ENCODE measurements at places on chromosomes 4 and X. TPM values are rescaled to one million over a fixed set of nuclear protein-coding genes. Genes with fewer than 3 reads are reported as not detected.

- H3K4me3 ChIP-seq: no peak overlapping the region
- no peaks in the 10 kb centered on the region for H3K36me3 ChIP-seq
- H3K27me3 ChIP-seq: no peaks in the 10 kb centered on the region
- H3K4me1 ChIP-seq: no peaks in the 10 kb centered on the region
- no peak for DNase-seq
Observed at GRCh38 chr4:90025248-90025647, 101.9 kb upstream of the CCSER1 start.

DNA sequence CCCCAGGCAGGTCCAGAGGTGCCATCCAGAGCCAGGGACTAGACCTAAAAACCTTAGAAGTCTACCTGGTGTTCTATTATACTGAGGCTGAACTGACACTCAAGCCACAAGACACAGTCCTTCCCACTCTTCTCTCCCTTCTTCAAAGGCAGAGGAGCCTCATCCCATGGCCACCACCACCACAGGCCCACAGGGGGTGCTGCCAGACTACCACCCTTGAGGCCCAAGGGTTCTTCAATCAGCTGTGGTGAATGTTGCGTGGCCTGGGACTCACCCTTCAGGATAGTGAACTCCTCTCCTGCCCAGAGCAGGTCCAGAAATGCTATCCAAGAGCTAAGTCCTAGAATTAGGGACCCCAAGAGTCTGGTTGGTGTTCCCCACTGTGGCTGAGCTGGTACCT lies 17.5 kb upstream of the RFC1 start:
- no peaks in the 10 kb centered on the region for H3K4me1 ChIP-seq
- H3K27ac ChIP-seq: no peak overlapping the region
- H3K4me3 ChIP-seq: no peak overlapping the region
- H3K27me3 ChIP-seq: no peaks in the 10 kb centered on the region
- no peaks in the 10 kb centered on the region for H3K36me3 ChIP-seq
- DNase-seq: no peak

DNA sequence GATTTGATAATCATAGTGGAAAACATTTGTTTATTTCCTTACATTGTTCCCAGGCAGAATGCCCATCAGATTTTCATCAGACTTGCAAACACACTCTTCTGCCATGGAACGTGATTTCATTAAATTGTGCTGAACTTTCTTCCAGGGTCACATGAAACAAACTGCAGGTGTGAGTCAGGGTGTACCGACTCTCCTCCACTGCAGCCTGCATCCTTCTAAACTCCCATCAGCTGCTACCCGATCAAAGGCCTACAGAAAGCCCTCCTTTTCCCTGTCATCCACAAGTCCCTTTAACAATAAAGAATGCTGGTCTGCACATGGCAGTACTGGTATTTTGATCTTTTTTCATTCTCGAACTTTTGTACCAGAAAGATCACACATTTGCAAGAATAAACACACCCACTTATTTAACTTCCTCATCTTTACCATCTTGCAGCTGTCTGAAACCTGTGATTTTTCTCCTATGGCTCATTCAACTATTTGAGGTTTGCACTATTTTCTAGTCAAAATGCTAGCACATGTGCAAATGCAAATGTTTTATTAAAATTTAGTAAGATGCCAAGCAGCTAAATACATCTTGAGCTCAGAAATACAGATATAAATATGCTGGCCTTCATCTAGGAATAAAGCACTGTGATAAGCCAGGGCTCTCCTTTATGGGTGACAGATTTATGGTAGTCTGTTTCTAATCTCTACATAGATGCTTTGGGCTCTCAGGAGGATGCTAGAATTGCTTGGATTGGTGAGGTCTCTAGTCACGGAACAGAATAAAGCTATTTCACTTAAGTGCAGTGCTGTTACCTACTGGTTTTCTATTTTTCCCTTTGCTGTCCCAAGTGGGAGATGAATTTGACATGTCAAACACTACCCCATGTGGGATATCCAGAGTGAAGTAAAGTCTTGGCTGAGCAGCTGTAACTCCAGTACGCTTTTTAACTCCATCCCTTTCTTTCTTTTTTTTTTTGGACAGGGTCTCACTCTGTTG lies 25.8 kb upstream of the ARHGAP24 start:
- no peaks in the 10 kb centered on the region for H3K4me1 ChIP-seq
- H3K36me3 ChIP-seq: no peaks in the 10 kb centered on the region
- H3K27ac ChIP-seq: no peak overlapping the region
- DNase-seq: no peak
- H3K4me3 ChIP-seq: no peak overlapping the region

The WDFY3 gene
- total RNA-seq: 30.0 TPM

The PRSS12 gene
- 7.4 TPM for total RNA-seq

The FAT1 gene
- total RNA-seq: 54.8 TPM

The NXF2 gene
- not detected for total RNA-seq

- no peak overlapping the region for H3K4me3 ChIP-seq
- peaks cover 42% of the 10 kb centered on the region for H3K36me3 ChIP-seq
- H3K4me1 ChIP-seq: no peaks in the 10 kb centered on the region
- H3K27me3 ChIP-seq: no peaks in the 10 kb centered on the region
- DNase-seq: no peak
Observed at GRCh38 chrX:71396576-71396975, 30.4 kb downstream of the TAF1 start.

The PCDH7 gene
- total RNA-seq: 0.28 TPM

DNA sequence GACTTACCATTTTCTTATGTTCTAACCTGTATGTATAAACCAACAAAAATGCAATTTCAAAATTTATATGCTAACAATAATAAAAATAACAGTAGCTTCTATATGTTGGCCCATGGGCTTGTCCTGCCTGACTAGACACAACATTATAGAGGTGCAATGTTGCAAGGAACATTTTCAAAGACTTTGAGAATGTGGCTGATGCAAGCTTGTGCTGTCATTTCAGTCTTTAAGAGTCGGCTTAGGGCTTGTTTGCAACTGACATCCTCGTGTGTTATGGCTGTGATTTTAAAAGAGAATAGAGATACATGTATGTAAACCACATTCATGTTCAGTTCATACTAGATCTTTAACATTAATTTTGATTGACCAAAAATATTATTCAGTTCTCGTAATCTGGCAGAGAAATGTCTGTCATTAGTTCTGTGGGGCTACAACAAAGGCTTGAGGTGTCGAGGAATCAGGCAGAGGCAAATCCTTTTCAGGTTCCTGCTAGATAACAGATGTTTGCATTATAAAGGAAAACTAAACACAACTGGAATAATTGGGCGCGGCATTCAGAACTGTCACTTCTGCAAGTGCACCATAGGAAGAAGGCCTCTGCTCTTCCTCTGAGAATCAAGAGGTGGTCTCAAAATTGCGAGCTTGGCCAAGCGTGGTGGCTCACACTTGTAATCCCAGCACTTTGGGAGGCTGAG lies 13.1 kb downstream of the TMSB4X start:
- H3K27ac ChIP-seq: peak overlapping the region; percentile 40
- H3K4me3 ChIP-seq: no peak overlapping the region
- DNase-seq: no peak
- H3K27me3 ChIP-seq: no peaks in the 10 kb centered on the region
- peaks cover 33% of the 10 kb centered on the region for H3K4me1 ChIP-seq
- no peaks in the 10 kb centered on the region for H3K36me3 ChIP-seq

- DNase-seq: no peak
- no peaks in the 10 kb centered on the region for H3K4me1 ChIP-seq
- no peaks in the 10 kb centered on the region for H3K36me3 ChIP-seq
Observed at GRCh38 chrX:40539214-40540142, 41.3 kb upstream of the ATP6AP2 start.

GRCh38 chr4:72531322-72531721 lies 37.7 kb downstream of the ADAMTS3 start:
- H3K27ac ChIP-seq: no peak overlapping the region
- no peaks in the 10 kb centered on the region for H3K27me3 ChIP-seq
- no peaks in the 10 kb centered on the region for H3K4me1 ChIP-seq
- no peak overlapping the region for H3K4me3 ChIP-seq
- H3K36me3 ChIP-seq: no peaks in the 10 kb centered on the region
- no peak for DNase-seq

DNA sequence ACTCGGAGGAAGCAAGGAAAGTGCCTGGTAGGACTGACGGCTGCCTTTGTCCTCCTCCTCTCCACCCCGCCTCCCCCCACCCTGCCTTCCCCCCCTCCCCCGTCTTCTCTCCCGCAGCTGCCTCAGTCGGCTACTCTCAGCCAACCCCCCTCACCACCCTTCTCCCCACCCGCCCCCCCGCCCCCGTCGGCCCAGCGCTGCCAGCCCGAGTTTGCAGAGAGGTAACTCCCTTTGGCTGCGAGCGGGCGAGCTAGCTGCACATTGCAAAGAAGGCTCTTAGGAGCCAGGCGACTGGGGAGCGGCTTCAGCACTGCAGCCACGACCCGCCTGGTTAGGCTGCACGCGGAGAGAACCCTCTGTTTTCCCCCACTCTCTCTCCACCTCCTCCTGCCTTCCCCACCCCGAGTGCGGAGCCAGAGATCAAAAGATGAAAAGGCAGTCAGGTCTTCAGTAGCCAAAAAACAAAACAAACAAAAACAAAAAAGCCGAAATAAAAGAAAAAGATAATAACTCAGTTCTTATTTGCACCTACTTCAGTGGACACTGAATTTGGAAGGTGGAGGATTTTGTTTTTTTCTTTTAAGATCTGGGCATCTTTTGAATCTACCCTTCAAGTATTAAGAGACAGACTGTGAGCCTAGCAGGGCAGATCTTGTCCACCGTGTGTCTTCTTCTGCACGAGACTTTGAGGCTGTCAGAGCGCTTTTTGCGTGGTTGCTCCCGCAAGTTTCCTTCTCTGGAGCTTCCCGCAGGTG lies 637 bp downstream of the AR start:
- peak overlapping the region; percentile 30 for H3K4me3 ChIP-seq
- H3K36me3 ChIP-seq: no peaks in the 10 kb centered on the region
- no peaks in the 10 kb centered on the region for H3K4me1 ChIP-seq
- H3K27ac ChIP-seq: no peak overlapping the region
- peaks cover 5% of the 10 kb centered on the region for H3K27me3 ChIP-seq

- no peaks in the 10 kb centered on the region for H3K4me1 ChIP-seq
- H3K27ac ChIP-seq: no peak overlapping the region
- no peak overlapping the region for H3K4me3 ChIP-seq
- no peak for DNase-seq
- no peaks in the 10 kb centered on the region for H3K27me3 ChIP-seq
Observed at GRCh38 chr4:55610381-55610780, 18.3 kb upstream of the PDCL2 start.

DNA sequence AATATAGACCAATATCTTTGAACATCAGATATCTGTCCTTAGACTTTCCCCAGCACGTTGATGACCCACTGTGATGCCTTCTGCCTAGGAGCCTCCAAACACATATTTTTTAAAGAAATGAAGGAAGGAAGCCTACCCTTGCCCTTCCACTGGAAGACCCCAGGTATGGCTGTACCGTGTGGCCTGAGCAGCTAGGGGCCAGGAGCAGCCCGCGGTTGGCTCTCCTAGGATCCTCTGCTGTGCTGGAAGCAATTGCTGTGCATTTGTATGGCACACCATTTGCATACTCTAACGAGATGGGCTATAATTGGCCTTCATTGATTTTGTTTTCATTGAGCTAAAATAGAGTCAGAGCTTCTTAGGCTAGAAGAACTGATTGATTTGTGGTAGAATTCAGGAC lies 128.8 kb downstream of the GPAT3 start:
- no peak overlapping the region for H3K4me3 ChIP-seq
- no peaks in the 10 kb centered on the region for H3K4me1 ChIP-seq

- no peak for DNase-seq
- no peak overlapping the region for H3K27ac ChIP-seq
- H3K4me3 ChIP-seq: no peak overlapping the region
- H3K36me3 ChIP-seq: no peaks in the 10 kb centered on the region
- no peaks in the 10 kb centered on the region for H3K4me1 ChIP-seq
Observed at GRCh38 chr4:105022811-105023667, 123.6 kb upstream of the TET2 start.

DNA sequence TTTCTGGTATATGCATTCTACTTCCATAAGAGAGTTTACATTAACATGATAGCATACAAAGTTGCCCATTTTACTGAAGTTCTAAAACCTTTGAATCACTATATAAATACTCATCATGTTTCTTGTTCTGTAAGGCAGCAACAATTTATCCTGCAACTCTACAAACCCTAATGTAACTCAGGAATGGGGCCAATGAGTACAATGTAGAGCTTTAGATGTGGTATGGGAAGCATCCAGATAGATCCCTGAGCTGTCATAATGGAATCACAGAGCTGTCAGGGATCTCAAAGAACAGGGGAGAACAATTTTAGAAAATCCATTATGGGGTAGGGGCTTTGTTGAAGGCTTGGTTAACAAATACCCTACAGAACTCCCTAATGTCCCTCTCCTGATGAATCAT lies 88.5 kb downstream of the DCUN1D4 start:
- no peaks in the 10 kb centered on the region for H3K36me3 ChIP-seq
- no peak overlapping the region for H3K27ac ChIP-seq
- no peaks in the 10 kb centered on the region for H3K4me1 ChIP-seq
- no peak overlapping the region for H3K4me3 ChIP-seq
- no peaks in the 10 kb centered on the region for H3K27me3 ChIP-seq

GRCh38 chr4:74244049-74244448 lies 64.2 kb upstream of the EPGN start:
- no peak overlapping the region for H3K27ac ChIP-seq
- H3K4me3 ChIP-seq: no peak overlapping the region
- no peaks in the 10 kb centered on the region for H3K4me1 ChIP-seq
- no peaks in the 10 kb centered on the region for H3K27me3 ChIP-seq
- no peak for DNase-seq
- H3K36me3 ChIP-seq: no peaks in the 10 kb centered on the region

- H3K4me1 ChIP-seq: no peaks in the 10 kb centered on the region
- H3K27me3 ChIP-seq: no peaks in the 10 kb centered on the region
- DNase-seq: no peak
- H3K27ac ChIP-seq: no peak overlapping the region
- no peak overlapping the region for H3K4me3 ChIP-seq
- H3K36me3 ChIP-seq: no peaks in the 10 kb centered on the region
Observed at GRCh38 chr4:83751336-83751949, 215.5 kb downstream of the GPAT3 start.

The H2BW2 gene
- total RNA-seq: not detected

- H3K36me3 ChIP-seq: no peaks in the 10 kb centered on the region
- H3K4me3 ChIP-seq: no peak overlapping the region
- no peak for DNase-seq
- no peaks in the 10 kb centered on the region for H3K27me3 ChIP-seq
Observed at GRCh38 chr4:111717921-111718320, 427.3 kb upstream of the FAM241A start.

DNA sequence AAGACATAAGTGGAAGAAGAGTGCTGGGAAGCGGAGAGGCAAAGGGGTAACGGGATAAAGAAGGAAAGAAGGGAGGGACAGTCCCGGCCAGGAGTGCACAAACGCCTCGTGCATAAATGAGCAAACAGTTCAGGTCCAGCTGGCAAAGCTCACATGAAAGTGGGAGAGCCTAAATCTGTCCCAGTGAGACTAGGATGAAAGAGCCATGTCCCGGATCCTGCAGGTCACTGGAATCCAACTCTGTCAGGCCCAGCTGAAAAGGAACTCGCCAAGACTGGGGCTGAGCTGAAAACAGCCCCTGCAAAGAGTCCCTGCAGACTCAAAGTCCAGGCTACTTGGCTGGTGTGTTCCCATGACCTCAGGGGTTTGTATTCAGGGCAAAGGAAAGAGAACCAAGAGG lies 38.0 kb upstream of the CRMP1 start:
- H3K27me3 ChIP-seq: no peaks in the 10 kb centered on the region
- no peaks in the 10 kb centered on the region for H3K4me1 ChIP-seq
- H3K36me3 ChIP-seq: no peaks in the 10 kb centered on the region
- no peak overlapping the region for H3K4me3 ChIP-seq

The S100P gene
- total RNA-seq: not detected
